CD4-positive, alpha-beta T cell treated with Interleukin-2 at 100 ng/mL for 4 hours (primary cell): ENCODE measurements at places on chromosomes 4 and X.

DNA sequence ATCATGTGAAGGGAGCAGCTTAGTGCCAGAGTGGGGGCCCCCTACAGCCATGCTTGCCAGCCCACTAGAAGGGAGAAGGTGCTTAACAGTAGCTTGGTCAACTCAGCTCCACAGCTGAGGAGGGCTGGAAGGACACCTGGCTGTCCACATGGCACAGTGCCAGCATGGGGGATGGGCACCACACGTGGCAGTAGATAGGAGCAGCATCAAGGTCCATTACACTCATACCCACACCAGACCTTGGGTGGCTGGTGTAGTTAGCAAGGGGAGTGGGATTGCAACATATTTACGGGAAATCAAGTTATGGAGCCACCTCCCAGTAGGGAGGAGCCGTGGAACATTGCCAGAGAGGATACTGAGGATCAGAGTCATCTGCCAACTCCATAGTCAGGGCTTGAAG, 37.9 kb upstream of the SLC4A4 start:
- no peak for DNase-seq

- DNase-seq = no peak
These were observed 202.6 kb downstream of the SPOCK3 start for GRCh38 chr4:167031534-167032156.

GRCh38 chr4:106893395-106893881, 142.7 kb downstream of the DKK2 start:
- DNase-seq = no peak

DNA sequence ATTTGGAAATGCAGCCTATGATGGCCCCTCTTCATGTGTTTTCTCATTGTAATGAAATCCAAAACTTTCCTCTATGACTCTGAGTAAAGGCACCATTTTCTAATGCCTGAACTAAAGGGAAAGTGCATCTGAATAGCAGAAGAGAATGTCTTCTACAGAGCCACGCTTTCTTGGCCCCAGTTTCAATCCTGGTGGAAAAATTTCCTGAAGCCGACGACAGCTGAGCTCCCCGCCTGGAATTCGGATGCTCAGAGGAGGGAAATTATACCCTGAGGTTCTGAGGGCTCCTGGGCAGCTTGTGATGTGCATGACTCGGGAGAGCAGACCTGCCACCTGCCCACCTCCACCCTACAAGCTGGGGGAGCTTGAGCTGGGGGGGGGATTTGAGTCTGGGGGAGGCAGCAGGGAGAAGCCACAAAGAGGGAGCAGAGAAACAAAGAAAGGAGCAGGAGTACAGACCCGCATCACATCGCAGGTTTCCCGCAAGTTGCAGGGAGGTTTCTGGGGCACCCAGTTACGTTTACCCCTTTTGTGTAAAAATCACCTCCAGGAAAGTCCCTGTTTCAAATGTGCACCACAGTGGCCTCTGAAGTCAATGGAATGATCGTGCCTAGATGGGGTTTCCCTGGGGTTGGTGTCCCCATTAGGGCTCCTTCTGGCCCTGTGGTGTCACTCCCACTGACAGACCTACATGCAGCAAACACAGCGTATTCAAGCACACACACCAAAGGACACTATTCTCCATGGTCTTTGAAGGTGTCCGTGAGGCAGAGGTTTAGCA, 145.6 kb upstream of the RBPJ start:
- peak; percentile 41 for DNase-seq

GRCh38 chr4:113434247-113434587, 327.3 kb downstream of the CAMK2D start:
- DNase-seq = no peak

GRCh38 chr4:82216219-82216618, 157.6 kb downstream of the HNRNPD start:
- DNase-seq = no peak

GRCh38 chr4:145795521-145795920, 115.6 kb downstream of the C4orf51 start:
- DNase-seq = no peak

GRCh38 chrX:68439341-68439740, 6.0 kb upstream of the OPHN1 start:
- DNase-seq = no peak

- DNase-seq = no peak
These were observed 69.5 kb downstream of the SHROOM2 start for GRCh38 chrX:9855561-9856283.

DNA sequence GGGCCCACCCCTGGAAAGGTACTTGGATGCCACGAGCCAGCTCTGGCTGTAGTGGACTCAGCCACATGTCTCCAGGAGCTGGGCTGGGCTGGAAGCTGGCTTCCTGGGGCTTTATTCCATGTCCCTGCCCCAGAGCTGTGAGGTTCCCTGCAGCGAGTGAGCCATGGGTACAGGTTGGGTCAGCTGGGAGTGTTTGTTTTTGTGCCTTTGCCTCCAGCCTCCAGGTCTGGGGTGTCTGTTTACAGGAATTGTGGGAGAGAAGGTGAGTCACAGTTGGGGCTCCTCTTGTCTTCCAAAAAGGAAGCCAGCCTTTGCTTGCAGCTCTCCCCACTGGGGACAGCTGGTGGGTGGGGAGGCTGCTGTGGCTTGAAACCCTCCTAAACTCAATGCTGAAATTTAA, 21.5 kb downstream of the SORCS2 start:
- no peak for DNase-seq

DNA sequence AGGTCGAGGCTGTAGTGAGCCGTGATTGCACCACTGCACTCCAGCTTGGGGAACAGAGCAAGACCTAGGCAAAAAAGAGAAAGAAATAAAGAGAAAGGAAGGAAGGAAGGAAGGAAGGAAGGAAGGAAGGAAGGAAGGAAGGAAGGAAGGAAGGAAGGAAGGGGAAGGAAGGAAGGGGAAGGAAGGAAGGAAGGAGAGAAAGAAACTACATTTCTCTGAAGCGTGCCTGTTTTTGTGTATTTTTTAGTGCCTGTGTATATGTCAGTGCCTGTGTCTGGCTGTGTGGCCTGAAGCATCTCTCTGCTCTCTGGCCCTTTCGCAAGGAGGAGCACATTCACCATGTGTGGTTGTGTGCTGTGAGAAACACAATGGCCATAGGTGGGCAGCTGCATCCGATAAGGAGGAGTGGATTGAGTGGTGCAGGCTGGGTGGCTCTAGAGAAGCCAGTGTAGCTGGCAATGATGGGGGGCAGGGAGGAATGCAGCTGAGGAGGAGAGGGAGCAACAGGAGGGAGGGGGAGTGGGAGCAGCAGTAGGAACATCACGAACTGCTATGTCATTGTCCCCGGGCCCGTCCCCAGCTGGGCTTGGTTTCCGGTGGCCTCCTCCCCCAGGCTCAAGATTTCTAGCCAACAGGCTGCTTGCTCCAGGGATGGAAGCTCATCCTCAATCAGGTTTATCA, 11.4 kb downstream of the SYN1 start:
- no peak for DNase-seq

GRCh38 chr4:56728512-56728911, 47.4 kb upstream of the HOPX start:
- DNase-seq = no peak

GRCh38 chr4:182022909-182023308, 220.3 kb upstream of the TENM3 start:
- no peak for DNase-seq

DNA sequence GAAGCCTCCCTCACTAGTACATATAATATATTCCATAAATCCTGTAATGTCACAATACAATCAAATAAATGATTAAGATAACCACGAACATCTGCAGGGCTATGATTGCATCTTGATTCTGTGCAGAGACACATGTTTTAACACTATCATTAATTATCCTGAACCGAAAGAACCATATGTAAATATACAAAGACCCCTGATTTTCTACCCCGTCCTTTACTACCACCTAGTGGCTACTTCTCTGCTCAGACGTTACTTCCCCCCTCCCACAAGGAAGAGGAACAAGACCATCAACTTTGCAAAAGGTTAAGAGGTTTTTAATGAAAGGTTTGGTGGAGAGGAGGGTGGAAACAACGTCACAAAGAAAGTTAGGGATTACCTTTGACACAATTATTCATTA, 134.0 kb downstream of the COL4A6 start:
- DNase-seq = no peak

DNA sequence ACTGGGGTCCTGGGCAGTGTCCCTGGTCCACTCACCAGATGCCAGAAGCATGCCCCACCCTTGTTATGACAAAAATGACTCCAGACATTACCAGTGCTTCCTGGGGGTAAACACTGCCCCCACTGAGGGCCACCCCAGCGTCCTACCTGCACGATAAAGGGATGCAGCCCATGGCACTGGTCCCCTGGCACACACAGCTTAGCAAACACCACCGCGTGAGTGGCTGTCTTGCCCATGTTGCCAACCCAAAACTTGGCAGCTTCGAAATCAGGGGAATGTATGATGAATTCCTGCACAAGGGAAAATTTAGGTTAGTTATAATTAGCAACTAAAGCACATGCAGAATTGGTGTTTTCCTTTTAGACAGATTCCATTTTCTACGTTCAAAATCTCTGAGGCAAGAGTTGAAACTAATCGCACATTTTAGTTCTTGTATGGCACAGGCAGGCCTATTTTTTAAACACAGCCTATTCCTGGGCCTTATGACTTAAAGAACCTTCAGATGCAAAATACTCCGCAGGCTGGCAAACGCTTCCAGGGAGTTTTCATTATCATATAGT, 30.4 kb downstream of the ACOX3 start:
- no peak for DNase-seq

GRCh38 chrX:38985375-38985774, 184.1 kb downstream of the MID1IP1 start:
- DNase-seq = peak; percentile 33

GRCh38 chrX:10198254-10198653, 41.5 kb downstream of the CLCN4 start:
- DNase-seq = no peak

DNA sequence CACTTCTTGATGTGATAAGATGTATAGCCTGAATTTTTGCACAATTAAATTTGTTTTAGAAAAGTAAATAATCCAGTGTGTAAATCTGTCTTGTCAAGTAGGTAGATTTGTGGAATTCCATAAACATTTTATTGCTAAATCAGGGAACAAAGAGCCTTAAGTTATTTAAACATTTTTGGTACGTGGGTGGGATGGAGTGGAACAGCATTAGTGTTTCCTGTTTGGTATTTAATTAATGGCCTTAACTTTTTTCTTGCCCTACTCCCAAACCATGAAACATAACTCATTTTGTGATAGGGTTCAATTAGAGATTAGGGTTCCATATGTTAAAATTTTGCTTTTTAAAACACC, 5.1 kb downstream of the NUDT9 start:
- no peak for DNase-seq

DNA sequence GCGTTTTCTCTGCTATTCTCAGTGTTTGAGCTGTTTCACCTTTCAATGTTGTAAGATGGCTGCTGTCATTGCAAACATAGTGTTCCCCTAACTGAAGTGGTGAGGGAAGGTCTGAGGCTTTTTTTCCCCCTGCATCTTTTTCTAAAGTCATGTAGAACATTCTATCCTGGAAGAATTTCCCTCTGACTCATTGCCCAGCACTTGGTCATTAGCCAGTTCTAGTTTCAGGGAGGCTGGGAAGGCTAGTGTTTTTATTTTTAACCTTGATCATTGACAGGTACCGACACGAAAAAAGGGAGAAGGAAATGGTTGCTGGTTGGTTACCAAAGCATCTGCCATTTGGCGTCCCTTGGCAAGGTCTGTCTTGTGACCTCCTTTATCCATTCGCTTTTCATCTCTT, 6.6 kb downstream of the LANCL3 start:
- no peak for DNase-seq

DNA sequence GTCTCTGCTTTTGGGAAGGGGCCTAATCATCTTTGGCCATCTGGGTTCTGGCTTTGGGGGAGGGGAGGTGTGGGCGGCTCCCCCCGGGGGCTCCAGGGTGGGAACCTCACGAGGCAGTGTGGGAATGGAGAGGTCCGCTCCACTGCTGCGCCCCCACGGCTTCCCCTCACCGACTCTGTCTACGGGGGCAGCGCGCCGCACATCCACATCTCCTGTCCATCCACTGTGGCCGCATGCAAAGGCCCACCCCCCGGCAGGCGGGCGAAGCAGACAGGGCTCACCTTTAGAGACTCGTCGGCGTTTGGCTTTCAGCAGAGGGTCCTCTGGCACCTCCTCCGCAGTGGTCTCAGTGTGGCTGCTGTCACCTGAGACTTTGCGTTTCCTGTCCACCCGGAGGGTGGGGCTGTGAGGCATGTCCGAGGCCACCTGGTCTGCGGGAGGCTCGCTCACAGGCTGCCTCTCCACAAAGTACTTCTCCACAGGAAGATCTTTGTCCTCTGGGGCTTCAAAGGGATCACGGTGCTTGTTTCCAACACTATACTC, 33.6 kb downstream of the BCOR start:
- no peak for DNase-seq

GRCh38 chr4:10671366-10671765, 13.2 kb downstream of the CLNK start:
- peak; percentile 54 for DNase-seq
